ENCODE measurements at places on chromosomes 11 and 22.

- H3K27me3 ChIP-seq = no peaks in the 10 kb centered on the region
- peaks cover 6% of the 10 kb centered on the region for H3K36me3 ChIP-seq
- no peak overlapping the region for H3K4me3 ChIP-seq
- no peak for DNase-seq
- peaks cover 22% of the 10 kb centered on the region for H3K4me1 ChIP-seq
- H3K27ac ChIP-seq = no peak overlapping the region
Measured at GRCh38 chr11:17163736-17164135, 44.0 kb downstream of the PIK3C2A start.

DNA sequence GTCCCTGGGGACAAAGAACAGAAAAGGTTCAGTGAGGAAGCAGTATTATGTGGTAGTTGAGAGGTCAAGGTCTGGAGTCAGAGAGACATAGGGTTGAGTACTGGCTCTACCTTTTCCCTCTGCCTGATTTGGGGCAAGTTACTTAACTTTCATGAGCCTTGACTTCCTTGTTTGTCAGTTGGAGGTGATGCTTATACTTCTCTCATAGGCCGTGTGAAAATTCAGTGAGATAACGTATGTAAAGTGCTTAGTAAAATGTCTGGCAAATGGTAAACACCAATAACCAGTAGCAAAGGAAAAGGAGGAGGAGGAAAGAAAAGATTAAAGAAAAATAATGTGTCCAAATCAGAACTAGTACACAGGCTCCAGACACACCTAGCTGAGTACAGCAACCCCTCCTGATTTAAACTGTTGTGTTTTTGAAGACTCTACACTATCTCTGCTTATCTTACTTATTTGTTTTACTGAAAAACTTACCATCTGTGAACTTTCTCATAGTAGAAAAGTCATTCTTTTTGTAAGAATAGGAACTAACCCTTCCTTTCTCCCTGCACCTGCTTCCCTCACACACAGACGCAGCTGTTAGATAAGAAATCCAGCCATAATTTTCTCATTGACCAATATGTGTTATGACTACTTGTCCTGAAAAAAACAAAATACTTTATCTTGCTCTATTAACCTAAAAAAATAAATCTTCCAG lies 126.9 kb downstream of the CD44 start:
- no peak for DNase-seq
- H3K27ac ChIP-seq = no peak overlapping the region

- H3K4me3 ChIP-seq = no peak overlapping the region
- no peaks in the 10 kb centered on the region for H3K4me1 ChIP-seq
- H3K36me3 ChIP-seq = no peaks in the 10 kb centered on the region
- H3K27ac ChIP-seq = no peak overlapping the region
- H3K27me3 ChIP-seq = peaks cover 9% of the 10 kb centered on the region
Measured at GRCh38 chr11:116535994-116536393, 236.8 kb downstream of the BUD13 start.

DNA sequence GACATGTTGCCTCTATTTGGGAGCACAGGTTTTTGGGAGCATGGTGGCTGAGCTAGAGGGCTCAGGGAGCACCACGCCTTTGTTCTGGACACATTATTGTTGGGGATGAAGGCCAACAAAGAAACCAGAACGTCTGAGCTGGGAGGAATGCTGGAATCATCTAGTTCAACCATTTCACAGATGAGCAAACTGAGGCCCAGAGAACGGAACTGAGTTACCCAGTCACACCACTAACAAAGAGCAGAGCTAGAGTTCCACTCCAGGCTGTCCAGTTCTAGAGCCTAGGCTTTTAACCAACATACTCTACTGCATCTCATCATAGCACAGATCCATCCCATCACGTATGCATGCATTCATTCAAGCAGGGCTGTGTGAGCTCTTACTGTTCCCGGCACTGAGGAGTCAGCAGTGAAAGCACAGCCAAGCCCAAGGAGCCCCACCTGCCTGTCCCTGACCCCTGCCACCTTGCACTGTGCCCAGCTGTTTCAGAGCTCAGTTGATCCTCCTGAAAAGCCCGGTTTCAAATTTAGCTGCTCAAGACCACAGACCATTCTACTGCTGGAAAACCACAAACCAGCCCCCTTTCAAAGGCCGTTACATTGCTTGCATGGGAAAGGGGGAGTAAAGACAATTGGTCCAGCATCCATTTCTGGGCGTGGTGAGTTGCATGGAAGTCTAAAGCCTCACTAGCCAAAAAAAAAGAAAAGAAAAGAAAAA lies 16.9 kb upstream of the TCF20 start:
- peaks cover 28% of the 10 kb centered on the region for H3K4me1 ChIP-seq
- H3K27ac ChIP-seq = no peak overlapping the region
- DNase-seq = no peak
- no peak overlapping the region for H3K4me3 ChIP-seq
- H3K27me3 ChIP-seq = peaks cover 12% of the 10 kb centered on the region

GRCh38 chr11:34356130-34356529 lies 1.7 kb downstream of the ABTB2 start:
- no peak for DNase-seq
- H3K27me3 ChIP-seq = peaks cover 36% of the 10 kb centered on the region
- H3K27ac ChIP-seq = no peak overlapping the region
- peaks cover 4% of the 10 kb centered on the region for H3K36me3 ChIP-seq

DNA sequence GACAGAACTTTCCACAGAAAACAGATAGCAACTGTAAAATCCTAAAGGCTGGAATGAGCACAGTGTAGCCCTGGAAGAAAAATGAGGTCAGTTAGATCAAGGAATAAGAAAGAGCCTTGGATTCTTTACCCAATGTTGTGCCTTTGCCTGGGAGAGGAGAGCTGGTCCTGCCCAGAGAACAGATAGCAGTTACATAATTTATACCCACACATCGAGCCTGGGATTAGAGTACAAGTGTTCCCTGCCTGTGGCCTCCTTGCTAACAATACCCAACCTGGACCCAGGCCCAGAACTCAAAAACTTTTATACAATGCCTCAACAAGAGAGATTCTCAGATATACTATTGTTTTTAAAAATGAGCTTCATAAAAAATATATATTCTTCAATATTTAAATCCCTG lies 1998.4 kb downstream of the LRRC4C start:
- no peak overlapping the region for H3K27ac ChIP-seq
- no peak for DNase-seq
- no peaks in the 10 kb centered on the region for H3K36me3 ChIP-seq
- H3K4me3 ChIP-seq = no peak overlapping the region
- H3K4me1 ChIP-seq = no peaks in the 10 kb centered on the region

GRCh38 chr11:60307507-60308195 lies 19.4 kb upstream of the MS4A6E start:
- H3K36me3 ChIP-seq = no peaks in the 10 kb centered on the region
- H3K27me3 ChIP-seq = peaks cover 7% of the 10 kb centered on the region
- H3K27ac ChIP-seq = no peak overlapping the region
- no peak overlapping the region for H3K4me3 ChIP-seq

GRCh38 chr11:114074546-114075343 lies 15.2 kb downstream of the ZBTB16 start:
- H3K27me3 ChIP-seq = peaks cover 38% of the 10 kb centered on the region
- peaks cover 62% of the 10 kb centered on the region for H3K4me1 ChIP-seq
- no peak overlapping the region for H3K4me3 ChIP-seq
- peak overlapping the region; percentile 64 for H3K27ac ChIP-seq
- peaks cover 13% of the 10 kb centered on the region for H3K36me3 ChIP-seq
- no peak for DNase-seq

GRCh38 chr11:131632971-131633370 lies 262.6 kb downstream of the NTM start:
- H3K4me3 ChIP-seq = no peak overlapping the region
- no peak overlapping the region for H3K27ac ChIP-seq
- no peaks in the 10 kb centered on the region for H3K36me3 ChIP-seq

GRCh38 chr22:30843245-30843644 lies 125.3 kb downstream of the MORC2 start:
- H3K36me3 ChIP-seq = no peaks in the 10 kb centered on the region
- no peak for DNase-seq
- H3K27ac ChIP-seq = no peak overlapping the region
- H3K4me3 ChIP-seq = no peak overlapping the region
- H3K27me3 ChIP-seq = no peaks in the 10 kb centered on the region
- no peaks in the 10 kb centered on the region for H3K4me1 ChIP-seq

GRCh38 chr11:8192016-8192895 lies 23.4 kb upstream of the RIC3 start:
- no peak for DNase-seq
- H3K4me1 ChIP-seq = no peaks in the 10 kb centered on the region
- no peaks in the 10 kb centered on the region for H3K36me3 ChIP-seq
- H3K4me3 ChIP-seq = no peak overlapping the region

- H3K4me1 ChIP-seq = peaks cover 5% of the 10 kb centered on the region
- H3K27me3 ChIP-seq = peaks cover 29% of the 10 kb centered on the region
- H3K27ac ChIP-seq = no peak overlapping the region
- no peak overlapping the region for H3K4me3 ChIP-seq
- no peak for DNase-seq
Measured at GRCh38 chr22:22182990-22183264, 61.7 kb upstream of the VPREB1 start.

- no peak overlapping the region for H3K4me3 ChIP-seq
- DNase-seq = no peak
- peaks cover 3% of the 10 kb centered on the region for H3K27me3 ChIP-seq
- no peaks in the 10 kb centered on the region for H3K36me3 ChIP-seq
- no peak overlapping the region for H3K27ac ChIP-seq
Measured at GRCh38 chr11:130614591-130614990, 166.1 kb downstream of the ADAMTS15 start.

DNA sequence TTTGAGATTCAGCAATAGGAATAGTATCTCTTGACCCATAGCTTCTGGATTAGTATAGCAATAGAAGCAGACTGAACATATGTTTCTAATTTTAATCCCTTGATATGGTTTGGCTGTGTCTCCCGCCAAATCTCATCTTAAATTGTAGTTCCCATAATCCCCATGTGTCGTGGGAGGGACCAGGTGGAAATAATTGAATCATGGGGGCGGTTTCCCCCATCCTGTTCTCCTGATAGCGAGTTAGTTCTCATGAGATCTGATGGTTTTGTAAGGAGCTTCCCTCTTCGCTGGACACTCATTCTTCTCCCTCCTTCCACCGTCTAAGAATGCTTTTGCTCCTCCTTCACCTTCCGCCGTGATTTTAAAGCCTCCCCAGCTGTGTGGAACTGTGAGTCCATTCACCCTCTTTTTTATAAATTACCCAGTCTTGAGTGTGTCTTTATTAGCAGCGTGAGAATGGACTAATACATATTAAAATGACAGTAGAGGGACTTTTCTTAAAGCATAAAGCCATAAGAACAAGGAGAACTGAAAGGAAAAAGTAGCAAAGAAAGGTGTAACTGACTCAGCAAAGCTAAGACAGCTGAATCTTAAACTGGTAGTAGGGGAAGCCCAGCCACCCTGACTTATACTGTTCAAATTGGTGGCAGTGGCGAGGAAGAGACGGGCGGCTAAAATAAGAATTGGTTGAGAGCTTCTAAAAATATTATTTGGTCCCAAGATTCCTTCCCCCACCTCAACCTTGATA lies 20.3 kb upstream of the SLN start:
- H3K27me3 ChIP-seq = peaks cover 13% of the 10 kb centered on the region
- no peaks in the 10 kb centered on the region for H3K36me3 ChIP-seq
- no peak for DNase-seq

DNA sequence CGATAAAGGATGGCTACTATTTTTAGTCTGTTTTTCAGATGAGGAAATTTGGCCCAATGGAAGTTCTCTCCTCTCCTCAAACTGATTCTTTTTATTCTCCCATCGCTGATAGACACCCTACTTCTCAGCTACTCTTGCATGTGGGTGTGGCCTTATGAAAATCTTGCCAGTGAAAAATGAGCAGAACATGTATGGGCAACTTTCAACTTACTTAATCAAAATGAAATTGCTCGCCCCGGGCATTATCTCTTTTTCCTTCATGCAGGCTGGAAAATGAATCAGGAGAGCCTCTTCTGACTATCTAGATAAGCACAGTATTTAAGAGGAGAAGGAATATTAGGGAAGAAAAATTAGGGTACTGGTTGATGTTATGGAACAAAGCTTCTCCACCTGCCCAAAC lies 2354.7 kb upstream of the RAG2 start:
- no peak for DNase-seq
- no peaks in the 10 kb centered on the region for H3K4me1 ChIP-seq
- no peak overlapping the region for H3K27ac ChIP-seq
- no peaks in the 10 kb centered on the region for H3K27me3 ChIP-seq

GRCh38 chr11:1927848-1928469 lies 8.5 kb downstream of the TNNT3 start:
- no peak overlapping the region for H3K4me3 ChIP-seq
- no peaks in the 10 kb centered on the region for H3K36me3 ChIP-seq
- DNase-seq = no peak
- H3K4me1 ChIP-seq = peaks cover 2% of the 10 kb centered on the region
- peaks cover 6% of the 10 kb centered on the region for H3K27me3 ChIP-seq
- no peak overlapping the region for H3K27ac ChIP-seq

DNA sequence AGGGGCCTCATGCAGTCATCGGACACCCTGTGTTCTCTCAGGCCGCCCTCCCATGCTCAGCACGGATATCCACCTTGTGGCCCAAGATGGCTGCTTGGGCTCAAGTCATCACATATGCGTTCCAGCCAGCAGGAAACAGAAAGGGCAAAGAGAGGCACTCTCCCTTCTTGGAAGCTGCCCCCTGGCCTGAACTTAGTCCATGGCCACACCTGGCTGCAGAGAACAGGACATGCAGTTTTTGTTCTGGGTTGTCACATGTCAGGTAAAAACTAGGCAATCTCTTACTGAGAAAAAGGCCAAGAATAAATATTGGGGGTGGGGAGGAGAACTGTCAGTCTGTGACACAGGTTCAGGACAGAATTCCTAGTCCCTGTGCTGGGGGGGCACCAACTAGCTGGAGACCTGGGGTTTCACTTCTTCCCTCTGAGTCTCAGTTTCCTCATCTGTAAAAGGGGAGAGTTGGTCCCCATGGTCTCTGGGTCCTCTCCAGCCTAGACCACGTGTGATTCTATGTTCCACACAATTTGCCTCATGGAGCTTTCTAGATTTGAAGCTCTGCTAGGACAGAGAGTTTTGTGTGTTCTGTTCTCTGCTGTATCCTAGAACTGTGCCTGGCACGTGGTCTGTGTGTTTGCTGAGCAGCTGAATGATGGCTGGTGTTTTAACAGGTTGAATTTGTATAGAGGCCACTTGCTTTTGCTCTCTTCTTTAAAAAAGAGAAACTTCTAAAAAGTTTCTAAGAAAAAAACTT lies 107.2 kb upstream of the ANO1 start:
- no peak for DNase-seq
- H3K27me3 ChIP-seq = peaks cover 2% of the 10 kb centered on the region
- no peak overlapping the region for H3K27ac ChIP-seq
- no peak overlapping the region for H3K4me3 ChIP-seq
- H3K36me3 ChIP-seq = no peaks in the 10 kb centered on the region

- no peak overlapping the region for H3K4me3 ChIP-seq
- H3K27ac ChIP-seq = no peak overlapping the region
- DNase-seq = no peak
- H3K36me3 ChIP-seq = no peaks in the 10 kb centered on the region
- peaks cover 3% of the 10 kb centered on the region for H3K27me3 ChIP-seq
Measured at GRCh38 chr11:2804701-2805387, 80.7 kb downstream of the CDKN1C start.

GRCh38 chr11:63532117-63532516 lies 4.5 kb upstream of the PLAAT4 start:
- H3K27ac ChIP-seq = peak overlapping the region; percentile 50
- peak overlapping the region; percentile 68 for H3K4me3 ChIP-seq
- H3K36me3 ChIP-seq = no peaks in the 10 kb centered on the region
- no peak for DNase-seq
- no peaks in the 10 kb centered on the region for H3K27me3 ChIP-seq

GRCh38 chr11:78657968-78658839 lies 83.5 kb upstream of the NARS2 start:
- H3K27ac ChIP-seq = no peak overlapping the region
- DNase-seq = no peak
- peaks cover 5% of the 10 kb centered on the region for H3K27me3 ChIP-seq
- H3K4me3 ChIP-seq = no peak overlapping the region
